Caco-2 (cell line): ENCODE measurements at places on chromosomes 13 and 19. TPM values are rescaled to one million over a fixed set of nuclear protein-coding genes. Genes with fewer than 3 reads are reported as not detected.
A peak's percentile ranks its signal among the peaks of the same experiment; 100 is the strongest.

DNA sequence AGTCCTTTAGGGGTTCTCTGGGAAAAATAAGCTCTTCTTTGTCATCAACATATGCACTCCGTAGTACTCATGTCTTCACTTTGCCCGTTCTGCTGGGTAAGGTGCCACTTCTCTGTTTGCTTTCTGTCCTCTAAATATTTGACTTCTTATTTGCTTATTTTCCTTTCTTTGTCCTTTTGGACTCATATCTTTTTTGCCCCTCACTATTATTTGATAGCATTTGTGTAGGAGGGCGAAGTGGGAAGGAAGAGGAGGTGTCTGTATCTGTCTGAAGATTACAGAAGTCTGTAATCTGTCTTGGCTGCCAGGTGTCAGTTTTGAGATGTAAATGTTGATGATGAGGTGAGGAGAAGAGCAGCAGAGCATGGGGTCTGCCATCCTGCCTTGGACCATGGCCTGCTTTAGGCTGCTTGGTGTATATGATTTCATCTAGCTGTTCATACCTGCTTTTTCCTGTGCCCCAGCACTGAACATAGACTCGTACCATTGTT, 30.8 kb downstream of the USPL1 start:
- H3K4me3 ChIP-seq = no peak overlapping the region
- DNase-seq = no peak
- no peaks in the 10 kb centered on the region for H3K27me3 ChIP-seq
- H3K27ac ChIP-seq = no peak overlapping the region
- H3K36me3 ChIP-seq = peaks cover 4% of the 10 kb centered on the region; the same call in 1 of the 2 replicates

GRCh38 chr19:50644315-50644915, 4.7 kb upstream of the SYT3 start:
- peaks cover 7% of the 10 kb centered on the region; the same call in 1 of the 2 replicates for H3K4me1 ChIP-seq
- H3K27ac ChIP-seq = no peak overlapping the region
- no peaks in the 10 kb centered on the region for H3K36me3 ChIP-seq
- DNase-seq = no peak

GRCh38 chr19:7611541-7612279, 16.0 kb downstream of the CAMSAP3 start:
- no peaks in the 10 kb centered on the region; the same call in none of the 2 replicates for H3K36me3 ChIP-seq
- H3K27me3 ChIP-seq = no peaks in the 10 kb centered on the region
- H3K4me3 ChIP-seq = no peak overlapping the region
- no peak for DNase-seq

GRCh38 chr13:99974296-99974938, 2.9 kb upstream of the ZIC5 start:
- H3K27ac ChIP-seq = no peak overlapping the region
- peaks cover 6% of the 10 kb centered on the region for H3K27me3 ChIP-seq
- no peaks in the 10 kb centered on the region for H3K36me3 ChIP-seq

GRCh38 chr19:50835785-50836542, 2.6 kb upstream of the KLK15 start:
- H3K4me3 ChIP-seq = peak overlapping the region; percentile 76
- H3K36me3 ChIP-seq = no peaks in the 10 kb centered on the region
- no peaks in the 10 kb centered on the region for H3K27me3 ChIP-seq
- DNase-seq = peak; percentile 91
- peaks cover 4% of the 10 kb centered on the region; the same call in 1 of the 2 replicates for H3K4me1 ChIP-seq

GRCh38 chr13:41064493-41064892, 3.2 kb downstream of the WBP4 start:
- no peaks in the 10 kb centered on the region for H3K27me3 ChIP-seq
- peaks cover 32% of the 10 kb centered on the region for H3K4me1 ChIP-seq
- peaks cover 5% of the 10 kb centered on the region; the same call in 1 of the 2 replicates for H3K36me3 ChIP-seq
- H3K4me3 ChIP-seq = no peak overlapping the region
- H3K27ac ChIP-seq = no peak overlapping the region

DNA sequence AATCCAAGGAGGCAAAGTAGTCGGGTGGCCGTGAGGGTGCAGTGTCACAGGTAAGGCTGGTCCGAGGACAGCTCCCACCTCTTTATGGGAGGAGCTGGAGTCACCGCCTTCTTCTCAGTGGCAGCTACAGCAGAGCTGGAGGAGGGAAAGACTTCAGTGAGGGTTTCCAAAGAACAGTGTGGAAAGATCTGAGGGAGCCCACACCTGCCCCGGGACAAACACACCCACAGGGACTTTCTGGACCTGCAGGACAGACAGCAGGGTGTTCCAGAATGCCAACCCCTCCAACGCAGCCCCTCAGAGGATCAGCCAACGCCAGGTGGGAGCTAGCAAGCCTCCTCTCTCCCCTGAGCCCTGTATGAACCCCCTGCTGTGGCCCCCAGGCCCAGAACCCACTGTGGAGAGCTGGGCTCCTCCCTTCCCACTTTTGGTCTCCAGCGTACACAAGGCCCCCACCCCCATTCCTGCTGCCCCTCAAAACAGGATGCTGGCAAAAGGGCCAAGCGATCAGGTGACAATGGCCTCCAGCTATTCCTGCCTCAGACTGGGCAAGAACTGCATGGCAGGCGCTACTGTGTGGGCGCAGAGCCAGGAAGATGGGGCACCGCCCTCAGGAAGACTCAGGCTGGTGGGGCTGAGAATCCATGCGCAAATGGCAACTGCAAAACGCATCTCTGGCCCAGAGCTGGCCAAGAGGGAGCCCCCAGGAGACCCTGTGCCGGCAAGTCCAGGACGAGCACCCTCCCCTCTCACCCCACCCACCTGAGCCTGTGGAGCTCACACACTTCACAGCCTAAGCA, 3.5 kb upstream of the CD320 start:
- H3K36me3 ChIP-seq = peaks cover 2% of the 10 kb centered on the region
- no peaks in the 10 kb centered on the region for H3K27me3 ChIP-seq
- no peak overlapping the region for H3K4me3 ChIP-seq
- DNase-seq = peak; percentile 22
- H3K27ac ChIP-seq = no peak overlapping the region

TICAM1 gene
- 6.0 and 7.5 TPM in 2 replicates for total RNA-seq

EFNB2 gene
- 68.0 and 80.4 TPM in 2 replicates for total RNA-seq

ZIC5 gene
- total RNA-seq = 0.49 and 0.66 TPM in 2 replicates
